ENCODE measurements at places on chromosomes 13 and 19. TPM values are rescaled to one million over a fixed set of nuclear protein-coding genes. Genes with fewer than 3 reads are reported as not detected.

Gene RETN
- total RNA-seq, result 0.99 TPM

DNA sequence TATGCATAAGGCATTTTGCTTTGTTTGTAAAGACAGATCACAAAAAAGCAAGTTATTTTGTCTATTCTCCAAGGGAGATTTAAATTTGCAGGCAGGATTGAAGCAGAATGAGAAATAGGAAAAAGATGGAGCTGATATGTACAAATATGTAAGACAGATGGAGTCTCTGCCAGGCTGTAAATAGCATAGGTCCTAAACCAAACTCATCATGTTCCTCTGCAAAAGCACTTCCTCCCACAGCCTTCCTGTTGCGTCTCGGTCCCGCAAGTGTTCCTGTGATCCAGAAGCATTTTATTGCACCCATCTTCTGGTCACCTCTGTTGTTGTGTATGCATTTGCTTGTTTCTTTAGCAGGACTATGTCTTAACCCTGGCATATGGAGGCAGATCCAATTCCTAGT is 95.7 kb upstream of the CLDN10 start:
- no peaks in the 10 kb centered on the region for H3K36me3 ChIP-seq
- H3K4me3 ChIP-seq, result no peak overlapping the region
- no peak for DNase-seq
- peaks cover 8% of the 10 kb centered on the region for H3K4me1 ChIP-seq
- H3K27ac ChIP-seq, result no peak overlapping the region

GRCh38 chr19:28492621-28493020 is 720.3 kb downstream of the UQCRFS1 start:
- H3K27ac ChIP-seq, result no peak overlapping the region
- peaks cover 26% of the 10 kb centered on the region for H3K27me3 ChIP-seq
- no peaks in the 10 kb centered on the region for H3K36me3 ChIP-seq
- H3K4me3 ChIP-seq, result no peak overlapping the region
- DNase-seq, result no peak

Gene KLC3
- total RNA-seq, result not detected

Gene ZNF570
- total RNA-seq, result 7.9 TPM

Gene KIR2DL4
- total RNA-seq, result not detected

Gene FARP1
- 17.6 TPM for total RNA-seq

- no peaks in the 10 kb centered on the region for H3K36me3 ChIP-seq
- H3K4me3 ChIP-seq, result no peak overlapping the region
- H3K27me3 ChIP-seq, result no peaks in the 10 kb centered on the region
- peaks cover 69% of the 10 kb centered on the region for H3K4me1 ChIP-seq
These were observed 174.6 kb downstream of the COL4A1 start for GRCh38 chr13:110132225-110132982.

DNA sequence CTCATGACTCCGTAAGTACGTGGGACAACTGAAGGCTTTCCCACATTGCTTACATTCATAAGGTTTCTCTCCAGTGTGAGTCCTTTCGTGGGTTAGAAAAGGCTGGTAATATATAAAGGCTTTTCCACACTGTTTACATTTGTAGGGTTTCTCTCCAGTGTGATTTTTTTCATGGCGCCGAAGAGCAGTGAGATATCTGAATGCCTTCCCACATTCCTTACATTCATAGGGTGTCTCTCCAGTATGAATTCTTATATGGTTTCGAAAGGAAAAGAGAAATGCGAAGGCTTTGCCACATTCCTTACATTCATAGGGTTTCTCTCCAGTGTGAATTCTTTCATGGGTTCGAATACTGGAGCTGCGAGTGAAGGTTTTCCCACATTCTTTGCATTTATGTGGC is 29.5 kb downstream of the ZNF490 start:
- H3K4me3 ChIP-seq, result no peak overlapping the region
- no peak for DNase-seq
- H3K27me3 ChIP-seq, result no peaks in the 10 kb centered on the region
- no peaks in the 10 kb centered on the region for H3K4me1 ChIP-seq
- no peak overlapping the region for H3K27ac ChIP-seq
- H3K36me3 ChIP-seq, result peaks cover 55% of the 10 kb centered on the region

DNA sequence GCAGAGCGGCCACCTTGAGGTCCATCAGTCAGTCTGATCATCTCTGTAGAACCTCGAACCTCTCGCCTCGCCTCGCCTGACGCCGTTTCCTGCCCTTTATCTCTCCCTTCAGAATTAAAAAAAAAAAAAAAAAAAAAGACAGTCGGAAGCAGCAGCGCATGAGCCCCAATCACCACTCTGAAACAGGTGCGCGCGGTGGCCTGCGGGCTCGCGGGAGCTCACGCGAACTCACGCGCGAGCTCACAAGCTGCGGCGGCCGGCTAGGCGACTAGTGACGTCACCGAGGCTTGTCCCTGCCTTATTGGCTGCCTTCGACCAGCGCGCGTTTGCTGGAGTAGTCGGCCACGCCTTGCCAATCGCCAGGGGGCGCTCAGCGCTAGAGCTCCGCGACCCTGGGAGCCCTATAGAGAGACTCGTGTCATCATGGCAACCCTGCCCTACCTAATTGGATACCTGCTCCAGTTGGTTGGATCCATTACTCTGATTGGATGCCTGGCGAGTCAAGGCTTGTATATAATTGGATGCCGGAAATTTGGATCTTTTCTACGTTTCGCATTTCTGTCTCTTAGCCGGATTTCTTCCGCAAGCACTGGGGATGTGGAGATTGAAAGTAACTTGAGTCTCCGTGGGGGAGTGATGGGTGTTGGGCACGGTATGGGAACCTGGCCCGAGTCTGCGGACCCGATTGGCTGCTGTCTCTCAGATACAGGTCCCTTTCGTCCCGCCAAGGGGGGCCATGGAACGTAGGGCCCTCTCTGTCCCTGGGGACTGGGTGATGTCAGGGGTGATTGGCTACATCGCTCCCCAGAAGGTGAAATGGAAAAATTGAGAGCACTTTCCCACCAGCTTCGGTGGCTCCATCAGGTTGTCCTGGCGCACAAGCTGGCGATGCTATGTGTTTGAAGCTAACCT is 31.6 kb downstream of the SYT3 start:
- H3K36me3 ChIP-seq, result no peaks in the 10 kb centered on the region
- DNase-seq, result peak; percentile 53
- H3K4me3 ChIP-seq, result no peak overlapping the region
- H3K27ac ChIP-seq, result no peak overlapping the region
- H3K4me1 ChIP-seq, result no peaks in the 10 kb centered on the region

DNA sequence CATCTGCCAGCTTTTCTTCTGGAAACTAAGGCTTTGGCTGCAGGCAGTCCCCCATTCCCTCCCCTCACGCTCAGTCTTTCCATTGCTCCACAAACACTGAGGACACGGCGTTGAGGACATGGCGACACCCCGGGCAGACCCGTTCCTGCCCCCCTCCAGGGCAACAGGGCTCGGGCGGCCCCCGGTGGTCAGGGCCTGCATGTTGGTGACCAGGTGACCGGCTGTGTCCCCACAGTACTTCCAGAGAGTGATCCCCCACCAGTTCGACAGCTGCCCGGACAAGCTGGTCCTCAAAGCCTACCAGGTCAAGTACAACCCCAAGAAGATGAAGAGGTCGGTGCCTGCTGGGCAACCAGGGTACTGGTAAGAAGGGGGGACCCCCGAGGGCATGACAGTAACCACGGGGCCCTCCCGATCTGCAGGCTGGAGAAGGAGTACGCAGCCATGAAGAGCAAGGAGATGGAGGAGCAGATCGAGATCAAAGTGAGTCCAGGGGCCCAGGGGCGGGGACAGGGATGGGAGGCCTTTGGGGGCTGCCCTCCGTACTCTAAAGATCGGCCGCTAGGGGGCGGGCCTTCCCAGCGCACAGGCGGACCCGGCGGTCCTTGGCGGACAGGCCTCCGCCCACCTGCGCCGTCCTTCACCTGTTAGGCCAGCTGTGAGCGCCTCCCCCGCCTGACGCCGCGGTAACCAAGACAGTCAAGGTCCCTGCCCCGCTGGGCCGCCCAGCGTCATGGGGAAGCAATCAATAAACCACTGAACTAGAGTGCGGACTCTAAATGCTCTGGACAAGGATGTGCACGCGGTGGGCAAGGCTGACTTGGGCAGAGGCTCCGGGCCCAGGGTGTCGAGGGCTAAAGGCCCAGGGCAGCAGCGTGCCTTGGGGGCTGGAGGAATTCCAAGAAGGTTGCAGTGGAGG is 21.1 kb downstream of the PRR36 start:
- DNase-seq, result peak; percentile 54
- no peaks in the 10 kb centered on the region for H3K27me3 ChIP-seq
- peaks cover 13% of the 10 kb centered on the region for H3K4me1 ChIP-seq

Gene DIAPH3
- 0.25 TPM for total RNA-seq

- H3K4me1 ChIP-seq, result peaks cover 39% of the 10 kb centered on the region
- no peak overlapping the region for H3K4me3 ChIP-seq
These were observed 32.8 kb downstream of the TINCR start for GRCh38 chr19:5534787-5535586.

DNA sequence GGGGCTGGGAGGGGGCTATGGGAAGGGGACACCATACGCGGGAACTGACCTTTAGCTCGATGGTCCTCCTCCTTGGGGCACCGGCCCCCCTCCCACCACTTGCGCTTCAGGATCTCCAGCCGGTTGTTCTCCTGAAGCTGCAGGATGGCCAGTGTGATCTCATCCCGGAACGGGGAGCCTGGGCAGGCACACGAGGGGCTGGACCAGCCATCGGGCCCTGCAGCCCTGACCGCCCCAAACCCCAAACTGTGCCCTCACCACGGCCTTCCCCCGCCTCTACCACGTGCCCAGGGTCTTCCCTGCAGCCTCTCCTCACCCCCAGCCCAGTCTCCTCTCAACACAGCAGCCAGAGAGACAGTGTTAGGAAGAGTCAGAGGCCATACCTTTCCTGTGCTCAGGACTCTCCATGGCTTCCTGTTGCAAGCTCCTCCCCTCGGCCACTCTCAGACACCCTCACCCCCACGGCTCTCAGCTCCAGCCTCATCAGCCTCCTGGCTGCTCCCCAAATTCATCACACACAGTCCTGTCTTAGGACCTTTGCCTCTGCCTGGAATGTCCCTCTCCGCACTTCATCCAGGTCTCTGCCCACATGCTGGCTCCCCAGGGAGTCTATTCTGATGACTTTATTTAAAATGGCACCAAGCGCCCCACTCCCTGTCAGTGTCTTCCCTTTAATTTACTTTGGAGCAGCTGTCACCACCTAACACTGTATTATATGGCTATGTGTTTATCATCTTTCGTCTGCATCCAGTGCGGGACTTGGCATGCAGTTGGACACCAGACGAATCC is 9.7 kb upstream of the ATP1A3 start:
- H3K4me1 ChIP-seq, result peaks cover 3% of the 10 kb centered on the region
- no peak overlapping the region for H3K27ac ChIP-seq
- no peak for DNase-seq
- H3K4me3 ChIP-seq, result no peak overlapping the region

DNA sequence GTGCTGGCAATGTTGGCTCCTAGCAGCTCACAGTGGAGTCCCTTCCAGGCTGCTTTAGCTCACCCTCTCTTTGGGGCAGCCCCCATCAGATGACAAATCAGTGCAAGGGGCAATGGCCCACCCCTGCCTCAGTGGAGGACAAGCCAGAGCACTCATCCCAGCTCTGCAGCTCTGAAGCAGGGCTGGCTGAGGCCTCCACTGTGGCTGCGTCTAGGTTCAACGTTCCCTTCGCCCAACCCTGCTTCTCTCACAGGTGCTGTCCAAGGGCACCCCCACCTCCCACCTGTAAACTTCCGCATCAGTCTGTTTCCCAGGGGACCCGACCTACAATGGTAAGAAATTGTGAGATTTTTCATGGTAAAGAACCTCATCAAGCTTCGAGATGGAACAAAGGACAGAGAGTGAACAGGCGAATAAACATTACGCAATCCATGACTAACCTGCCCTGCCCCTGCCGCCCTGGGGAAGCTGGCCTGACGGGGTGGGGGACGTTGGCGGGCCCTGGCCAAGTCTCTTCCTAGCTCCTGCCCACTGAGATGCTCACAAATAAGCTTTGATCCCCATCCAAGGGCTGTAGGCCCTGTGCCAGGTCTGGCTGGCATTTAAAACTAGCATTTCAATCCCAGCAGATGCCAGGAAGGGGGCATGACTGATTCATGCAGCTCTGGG is 40.5 kb downstream of the DZIP1 start:
- H3K36me3 ChIP-seq, result no peaks in the 10 kb centered on the region
- H3K4me1 ChIP-seq, result peaks cover 14% of the 10 kb centered on the region
- H3K27ac ChIP-seq, result no peak overlapping the region
- DNase-seq, result no peak
- H3K27me3 ChIP-seq, result no peaks in the 10 kb centered on the region

Gene TMEM145
- 0.36 TPM for total RNA-seq

DNA sequence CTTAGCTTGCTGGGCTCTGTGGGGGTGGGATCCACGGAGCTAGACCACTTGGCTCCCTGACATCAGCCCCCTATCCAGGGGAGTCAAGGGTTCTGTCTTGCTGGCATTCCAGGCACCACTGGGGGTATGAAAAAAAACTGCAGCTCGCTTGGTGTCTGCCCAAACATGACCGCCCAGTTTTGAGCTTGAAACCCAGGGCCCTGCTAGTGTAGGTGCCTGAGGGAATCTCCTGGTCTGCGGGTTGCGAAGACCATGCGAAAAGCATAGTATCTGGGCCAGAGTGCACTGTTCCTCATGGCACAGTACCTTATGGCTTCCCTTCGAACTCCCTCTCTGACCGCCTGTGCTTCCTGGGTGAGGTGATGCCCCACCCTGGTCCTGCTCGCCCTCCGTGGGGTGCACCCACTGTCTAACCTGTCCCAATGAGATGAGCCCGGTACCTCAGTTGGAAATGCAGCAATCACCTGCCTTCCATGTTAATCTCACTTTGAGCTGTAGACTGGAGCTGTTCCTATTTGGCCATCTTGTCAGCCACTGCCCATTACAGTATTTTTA is 120.8 kb upstream of the TNFSF11 start:
- H3K27me3 ChIP-seq, result no peaks in the 10 kb centered on the region
- DNase-seq, result no peak
- H3K4me1 ChIP-seq, result no peaks in the 10 kb centered on the region
- no peak overlapping the region for H3K4me3 ChIP-seq
- H3K36me3 ChIP-seq, result no peaks in the 10 kb centered on the region

Gene PLVAP
- total RNA-seq, result 36.9 TPM

DNA sequence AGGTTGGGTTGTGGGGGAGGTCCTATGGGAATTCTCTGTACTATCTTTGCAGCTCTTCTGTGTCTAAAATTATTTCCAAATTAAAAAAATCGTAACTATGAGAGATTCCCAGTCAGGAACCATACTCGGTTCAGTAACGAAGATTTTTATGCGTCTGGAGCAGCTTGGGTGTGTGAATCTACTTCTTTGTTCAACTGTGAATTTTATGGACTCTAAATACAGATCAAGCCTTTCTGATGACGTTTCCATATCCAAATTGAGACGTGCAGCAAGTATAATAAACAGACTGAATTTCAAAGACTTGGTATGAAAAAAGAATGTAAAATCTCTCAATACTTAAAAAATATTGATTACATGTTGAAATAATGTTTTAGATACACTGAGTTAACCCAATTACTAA is 30.9 kb downstream of the MLLT1 start:
- DNase-seq, result no peak
- H3K4me3 ChIP-seq, result no peak overlapping the region
- H3K36me3 ChIP-seq, result peaks cover 5% of the 10 kb centered on the region
- H3K27me3 ChIP-seq, result no peaks in the 10 kb centered on the region

DNA sequence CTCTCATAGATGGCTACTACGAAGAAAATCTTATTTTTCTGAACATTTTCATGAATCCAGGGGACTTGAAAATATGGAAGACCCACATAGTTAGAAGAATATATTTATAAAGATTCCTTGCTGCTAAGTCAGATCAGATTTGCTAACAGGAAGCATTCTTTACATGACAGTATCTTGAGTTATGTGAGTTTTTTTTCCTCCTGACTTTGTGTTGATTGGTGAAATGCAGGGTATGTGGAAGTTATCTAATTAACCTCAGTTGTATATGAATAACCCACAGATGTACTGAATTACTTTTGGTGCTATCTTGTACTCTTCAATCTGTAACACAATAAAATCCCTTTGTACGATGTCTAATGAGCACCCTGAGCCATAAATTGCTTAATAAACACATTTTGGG is 53.8 kb downstream of the ESD start:
- no peak for DNase-seq
- H3K27me3 ChIP-seq, result no peaks in the 10 kb centered on the region
- H3K4me1 ChIP-seq, result no peaks in the 10 kb centered on the region
- no peak overlapping the region for H3K4me3 ChIP-seq
- H3K36me3 ChIP-seq, result peaks cover 80% of the 10 kb centered on the region

Data from left ventricle myocardium inferior (tissue), 1 donor.